ENCODE measurements at places on chromosomes 6 and 20.
A peak's percentile ranks its signal among the peaks of the same experiment; 100 is the strongest.

DNA sequence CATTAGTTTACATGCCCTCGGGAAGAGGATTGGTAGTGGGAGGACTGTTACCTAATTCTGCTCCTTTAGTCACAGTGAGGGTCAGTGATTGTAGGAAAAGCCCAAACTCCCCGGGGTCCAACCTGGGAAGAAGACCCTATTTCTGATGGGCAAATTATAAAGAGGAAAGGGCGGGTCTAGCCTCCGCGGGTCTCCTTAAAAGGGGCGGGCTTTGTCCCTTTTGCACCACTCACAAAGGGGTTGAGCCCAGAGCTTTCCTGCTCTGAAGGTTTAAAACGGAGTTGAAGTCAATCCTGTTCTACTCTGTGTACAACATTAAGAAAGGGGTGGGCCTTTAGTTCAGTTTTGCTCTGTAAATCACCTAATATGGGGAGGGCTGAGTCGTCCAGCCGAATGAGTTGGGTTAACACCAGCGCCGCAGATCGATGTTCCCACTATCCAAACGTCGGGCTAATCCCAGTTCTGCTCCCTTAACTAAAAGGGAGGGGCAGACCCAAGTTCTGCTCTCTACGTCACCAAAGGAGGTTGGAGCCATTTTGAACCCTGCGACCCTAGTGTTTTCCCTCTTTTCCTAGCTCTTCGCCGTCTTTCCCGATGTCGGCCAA is 920 bp upstream of the RNF5 start:
- no peak for DNase-seq

DNA sequence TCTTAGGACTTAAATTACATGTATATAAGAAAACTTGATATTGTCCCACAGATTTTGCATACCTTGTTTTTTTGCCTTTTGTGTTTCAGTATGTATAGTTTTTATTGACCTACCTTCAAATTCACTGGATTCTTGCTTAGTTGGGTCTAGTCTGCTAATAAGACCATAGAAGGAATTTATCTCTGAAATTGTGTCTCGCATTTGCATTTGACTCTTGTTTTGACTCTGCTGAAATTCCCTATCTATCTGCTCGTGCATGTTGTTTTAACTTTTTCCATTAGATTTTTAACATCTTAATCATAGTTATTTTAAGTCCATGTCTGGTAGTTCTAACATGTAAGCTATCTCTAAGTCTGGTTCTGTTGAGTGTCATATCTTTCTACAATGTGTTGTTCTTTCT is 163.9 kb downstream of the SCP2D1 start:
- no peak for DNase-seq

- DNase-seq = no peak
These were observed 43.6 kb upstream of the SLC4A11 start for GRCh38 chr20:3282271-3283221.

GRCh38 chr6:6434723-6435122 is 114.3 kb upstream of the F13A1 start:
- DNase-seq = no peak

GRCh38 chr6:98900706-98901105 is 47.0 kb downstream of the FBXL4 start:
- DNase-seq = no peak

- DNase-seq = peak; percentile 94
These were observed 230.3 kb downstream of the IBTK start for GRCh38 chr6:82017288-82017687.

DNA sequence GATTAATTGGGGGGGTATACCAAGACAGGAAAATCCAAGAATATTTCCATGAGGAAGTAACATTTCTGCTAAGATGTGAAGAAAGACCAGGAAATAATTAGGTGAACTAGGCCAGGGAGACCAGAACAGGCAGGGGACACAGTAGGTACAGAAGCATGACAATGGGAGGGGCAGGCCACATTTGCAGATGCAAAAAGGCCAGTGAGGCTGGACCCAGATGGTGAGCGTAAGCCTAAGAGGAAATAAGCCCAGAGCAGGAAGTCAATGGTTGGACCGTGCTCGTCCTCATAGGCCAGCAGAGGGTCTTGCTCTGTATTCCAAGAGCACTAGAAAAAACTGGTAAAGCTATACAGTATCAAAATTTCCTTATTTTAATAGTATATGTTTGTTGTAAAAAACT is 9.4 kb downstream of the CEP162 start:
- DNase-seq = no peak

GRCh38 chr6:134549854-134550253 is 231.9 kb upstream of the SGK1 start:
- no peak for DNase-seq

Measured in fibroblast of the conjunctiva (primary cell).